AG20443 (cell line): ENCODE measurements at places on chromosomes 2 and 18.

DNA sequence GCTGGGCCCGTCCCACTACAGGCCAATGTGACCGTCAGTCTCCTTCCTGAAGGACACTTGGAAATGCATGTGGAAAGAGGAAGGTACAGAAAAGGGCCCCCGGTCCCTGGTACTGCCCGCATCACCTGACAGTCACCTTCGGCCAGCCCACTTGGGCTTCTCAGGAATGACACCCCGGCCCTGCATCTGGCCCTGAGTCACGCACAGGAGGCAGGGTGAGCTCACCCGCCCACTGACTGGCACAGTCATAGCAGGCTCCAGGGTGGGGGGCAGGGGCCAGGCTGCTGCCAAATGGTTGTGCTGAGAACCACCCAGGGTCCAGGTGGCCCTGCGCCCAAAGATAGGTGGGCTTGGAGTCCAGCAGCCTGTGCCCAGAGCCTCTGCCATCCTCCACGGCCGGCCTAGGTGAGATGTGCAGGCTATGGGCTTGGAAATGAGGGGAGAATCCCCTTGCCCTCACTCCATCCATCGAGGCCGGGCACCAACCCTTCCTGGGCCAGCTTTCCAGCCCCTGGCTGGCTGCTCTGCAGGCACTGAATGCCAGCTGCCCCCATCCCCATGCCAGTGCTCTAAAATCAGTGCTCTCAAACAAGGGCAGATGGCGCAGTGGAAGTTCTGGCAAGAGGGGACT is 14.1 kb downstream of the EMX1 start:
- DNase-seq, result peak; percentile 58

DNA sequence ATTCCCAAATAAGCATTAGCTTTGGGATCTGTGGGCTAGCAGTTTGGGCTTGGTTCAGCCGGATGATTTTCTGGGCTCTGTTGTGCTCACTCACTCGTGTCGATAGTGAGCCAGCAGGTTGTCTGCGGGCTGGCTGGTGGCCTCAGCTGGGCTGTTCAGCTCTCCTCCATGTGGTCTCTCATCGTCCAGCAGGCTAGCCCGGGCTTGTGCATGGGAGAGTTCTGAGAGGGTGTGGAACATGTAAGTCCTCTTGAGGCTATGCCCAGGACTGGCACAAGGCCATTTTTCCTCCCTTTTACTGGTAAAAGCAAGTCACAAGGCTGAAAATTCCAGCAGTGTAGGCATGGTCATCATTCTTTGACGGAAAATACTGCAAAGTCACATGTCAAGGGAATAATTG is 38.5 kb downstream of the NTSR2 start:
- DNase-seq, result no peak

GRCh38 chr2:103264058-103264768 is 502.4 kb downstream of the TMEM182 start:
- no peak for DNase-seq

DNA sequence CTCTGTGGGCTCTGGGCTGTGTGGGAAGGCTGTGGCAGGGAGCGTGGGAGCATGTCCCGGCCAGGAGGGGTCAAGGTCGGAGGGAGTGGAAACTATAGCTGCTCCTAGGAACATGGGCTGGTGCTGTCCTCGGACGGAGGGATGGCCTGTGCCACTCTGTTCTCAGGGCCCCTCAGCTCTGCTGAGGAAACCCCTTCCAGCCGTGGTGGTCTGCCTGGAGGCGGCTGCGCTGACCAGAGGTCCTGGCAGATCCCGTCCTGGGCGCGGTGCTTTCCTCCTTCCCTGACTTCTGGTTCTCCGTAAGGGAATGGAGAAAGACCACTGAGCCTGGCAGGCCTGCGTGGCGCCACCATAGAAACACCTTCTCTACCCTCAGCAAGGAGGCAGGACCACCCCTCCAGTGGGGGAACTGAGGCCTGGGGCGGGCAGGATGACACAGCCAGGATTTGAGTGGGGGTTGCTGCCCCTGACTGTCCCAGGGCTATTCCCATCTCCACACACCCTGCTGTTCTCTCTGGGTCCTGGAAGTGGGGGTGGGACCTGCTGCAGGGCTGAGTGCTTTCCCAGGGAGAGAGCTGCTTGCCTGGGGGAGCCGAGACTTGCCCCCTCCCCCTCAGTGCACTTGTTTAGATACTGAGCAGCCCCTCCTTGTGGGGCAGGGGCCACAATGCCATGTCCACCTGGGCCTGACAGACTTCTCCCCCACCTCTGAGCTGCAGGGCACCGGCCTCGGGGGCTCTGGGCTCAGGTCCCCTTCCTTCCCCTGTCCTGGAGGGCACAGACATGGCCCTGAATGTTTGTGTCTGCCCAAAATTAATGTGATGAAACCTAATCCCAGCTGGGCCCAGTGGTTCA is 301.0 kb upstream of the HS6ST1 start:
- DNase-seq, result no peak

DNA sequence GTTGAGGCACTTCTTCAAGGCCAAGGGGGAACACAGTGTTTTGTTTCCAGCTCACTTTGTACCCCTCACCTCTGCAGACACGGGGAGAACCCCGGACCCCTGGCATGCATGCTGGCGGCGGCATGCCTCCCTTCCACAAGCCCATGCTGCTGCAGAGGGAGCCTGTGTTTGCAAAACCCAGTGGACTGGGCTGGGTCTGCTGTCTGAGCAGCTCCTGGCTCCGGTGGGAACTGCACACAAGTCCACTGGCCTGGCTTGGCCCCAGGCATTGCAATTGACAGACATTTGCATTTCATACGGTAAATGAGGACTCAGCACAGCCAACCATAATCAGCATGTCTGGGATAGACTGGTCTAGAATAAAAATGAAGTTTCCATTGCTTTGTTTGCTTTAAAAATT is 62.4 kb downstream of the RALBP1 start:
- no peak for DNase-seq

DNA sequence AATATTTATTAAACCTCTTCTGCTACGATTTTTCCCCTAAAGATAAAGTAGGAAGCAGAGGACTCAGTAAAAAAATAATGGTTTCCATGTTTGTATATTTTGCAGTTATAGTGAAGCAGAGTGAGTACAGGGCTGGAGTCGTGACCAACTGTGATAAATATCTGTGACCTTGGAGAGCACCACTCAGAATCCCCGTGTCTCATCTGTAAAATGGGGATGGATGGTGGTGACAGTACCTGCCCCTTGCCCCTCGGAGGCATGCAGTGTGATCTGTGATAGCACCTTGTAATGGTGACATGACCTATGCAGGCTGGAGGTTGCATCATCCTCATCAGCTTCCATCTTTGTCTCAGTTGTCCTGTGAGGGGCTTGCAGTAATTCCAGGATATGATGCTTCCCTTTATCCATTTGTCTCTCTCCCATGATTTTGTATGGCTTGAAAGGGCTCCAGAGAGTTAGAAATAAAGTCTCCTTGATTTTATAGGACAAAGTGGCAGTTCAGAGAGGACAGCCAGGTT is 5.5 kb downstream of the TTL start:
- no peak for DNase-seq

DNA sequence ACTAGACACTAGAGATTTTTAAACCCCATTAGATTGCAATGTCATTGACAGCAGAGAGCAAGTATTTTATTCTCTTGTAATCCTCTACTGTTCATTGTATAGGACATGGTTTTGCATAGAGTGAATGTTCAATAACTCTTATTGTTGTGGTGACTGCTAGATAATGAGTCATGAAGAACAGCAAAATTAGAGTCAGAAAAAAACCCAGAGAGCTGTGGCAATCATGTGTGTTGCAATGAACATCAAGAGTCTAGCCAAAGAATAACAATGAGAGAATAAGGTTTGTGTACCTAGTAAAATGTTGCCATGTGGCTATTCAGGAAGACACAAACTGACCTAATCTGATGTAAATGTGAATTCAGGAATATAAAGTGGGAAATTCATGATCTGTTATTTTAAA is 684.0 kb downstream of the DSC3 start:
- no peak for DNase-seq

GRCh38 chr2:217166241-217166850 is 306.5 kb upstream of the TNP1 start:
- DNase-seq, result peak; percentile 30

GRCh38 chr18:61662726-61663125 is 230.1 kb downstream of the RNF152 start:
- no peak for DNase-seq

DNA sequence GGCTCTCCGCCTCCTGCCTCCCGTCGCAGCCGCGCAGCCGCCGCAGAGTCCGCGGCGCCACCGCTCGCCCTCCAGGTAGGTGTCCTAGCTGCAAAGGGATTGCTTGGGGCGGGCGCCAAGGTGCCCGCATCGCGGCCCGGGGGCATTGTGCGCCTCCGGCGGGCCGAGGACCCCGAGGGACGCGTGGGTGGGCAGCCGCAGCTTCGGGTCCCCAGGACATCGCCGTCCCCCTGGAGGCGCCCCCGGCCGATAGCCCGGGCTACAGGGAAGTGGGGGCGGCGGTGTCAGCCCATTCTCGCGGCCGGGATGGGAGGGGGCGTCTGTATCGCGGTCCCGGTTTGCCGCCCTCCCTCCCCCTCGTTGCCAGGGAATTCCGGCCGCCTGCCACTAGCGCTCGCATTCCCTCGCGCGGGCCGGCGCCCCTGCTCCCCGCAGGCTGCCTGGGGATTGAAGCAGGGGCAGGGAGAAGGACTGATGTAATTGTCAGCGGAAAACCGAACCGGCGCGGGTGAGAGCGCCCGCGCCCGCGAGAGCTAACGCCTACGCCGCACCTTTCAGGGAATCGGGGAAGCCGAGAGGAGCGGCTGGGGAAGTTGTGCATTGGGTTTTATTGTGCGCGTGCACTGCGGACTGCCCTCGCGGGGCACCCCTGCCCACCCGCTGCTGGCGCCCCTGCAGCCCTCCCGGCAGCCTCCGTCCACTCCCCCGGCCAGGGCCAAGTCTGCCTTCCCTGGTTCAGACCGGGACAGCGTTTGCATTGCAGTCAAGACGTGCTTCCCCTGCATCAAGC is 483 bp downstream of the OSBPL6 start:
- DNase-seq, result peak; percentile 77

DNA sequence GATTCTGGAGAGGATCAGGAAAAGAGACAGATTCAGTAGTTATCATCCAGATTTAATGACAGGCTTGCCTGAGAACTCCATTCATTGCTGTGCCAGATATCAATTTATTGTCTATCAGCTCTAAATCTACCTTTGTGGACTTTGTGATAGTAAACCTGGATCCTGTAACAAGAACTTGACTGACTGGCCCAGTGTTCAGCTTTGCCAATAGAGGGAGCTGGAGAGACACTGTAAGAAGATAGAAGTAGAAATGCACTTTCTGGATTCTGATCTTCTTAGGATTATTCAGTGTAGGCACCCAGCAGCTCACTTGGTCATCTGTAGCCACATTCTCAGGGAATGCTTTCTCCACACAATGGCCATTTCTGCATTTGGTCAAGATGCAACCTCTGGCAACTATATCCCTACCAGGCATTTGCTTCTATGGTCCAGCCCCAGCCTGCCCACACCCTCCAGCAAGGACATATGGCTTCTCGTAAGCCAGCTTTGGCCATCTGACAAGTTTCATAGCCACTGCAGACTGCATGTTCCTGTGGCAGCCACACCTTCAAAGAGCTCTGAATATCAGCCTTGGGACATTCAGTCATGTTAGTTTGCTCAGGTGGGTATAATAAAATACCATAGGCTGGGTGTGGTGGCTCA is 6.1 kb upstream of the SERPINB8 start:
- DNase-seq, result peak; percentile 56
